ENCODE measurements at places on chromosomes 11 and 22.

GRCh38 chr11:17267576-17267975, 9.0 kb upstream of the NUCB2 start:
- no peak for DNase-seq

- DNase-seq = no peak
Measured at GRCh38 chr11:99366546-99366945, 345.8 kb downstream of the CNTN5 start.

DNA sequence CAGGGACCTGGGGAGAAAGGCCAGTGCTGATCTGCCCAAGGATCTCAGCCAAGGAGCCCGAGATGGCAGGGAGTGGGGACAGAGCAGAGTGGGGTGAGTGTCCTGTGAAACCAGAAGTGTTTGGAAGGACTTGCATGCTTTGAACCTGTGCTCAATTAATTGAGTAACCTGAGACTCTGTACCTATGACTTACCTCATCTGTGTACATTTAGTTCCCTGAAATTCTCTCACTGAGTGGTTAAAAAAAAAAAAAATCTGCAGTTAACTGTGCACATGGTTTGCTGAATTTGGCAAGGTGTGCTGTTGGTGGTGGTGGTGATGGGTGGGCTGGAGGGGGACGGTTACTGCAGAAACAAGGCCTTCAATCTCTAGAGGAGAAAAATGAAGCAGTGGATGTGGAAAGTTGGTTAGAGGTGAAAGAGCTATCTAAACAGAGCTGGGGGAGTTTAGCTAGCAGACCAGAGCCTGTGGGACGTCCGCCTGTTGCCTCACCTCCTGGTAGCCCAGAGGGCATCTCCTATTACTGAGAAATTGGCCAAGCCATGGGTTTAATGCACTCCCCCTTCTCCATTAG, 8.3 kb upstream of the SORL1-AS1 start:
- DNase-seq = no peak

GRCh38 chr11:63838150-63838677, 696 bp upstream of the MARK2 start:
- DNase-seq = no peak

DNA sequence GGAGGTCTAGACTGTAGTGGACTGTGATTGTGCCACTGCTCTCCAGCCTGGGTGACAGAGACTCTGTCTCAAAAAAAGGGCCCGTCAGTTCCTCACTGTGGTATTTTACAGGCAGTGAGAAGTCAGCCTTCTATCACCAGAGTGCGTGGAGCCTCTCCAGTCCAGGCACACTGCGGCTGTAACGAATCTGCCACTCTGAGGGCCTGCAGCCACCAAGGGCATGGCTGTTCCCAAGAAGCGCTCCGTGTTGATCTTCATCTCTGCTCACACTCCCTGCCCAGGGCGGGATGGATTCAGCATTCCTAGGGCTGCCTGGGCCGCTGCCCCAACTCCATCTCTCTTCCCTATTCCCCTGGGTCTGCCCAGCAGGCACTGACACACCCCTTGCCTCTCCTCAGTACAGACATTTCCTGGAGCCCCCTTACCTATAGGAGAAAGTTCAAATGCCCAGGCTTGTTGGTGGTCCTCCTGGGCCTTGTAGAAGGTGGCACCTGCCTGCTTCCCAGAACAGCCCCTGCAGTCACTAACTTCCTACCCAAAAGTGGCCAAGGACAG, 148.4 kb downstream of the CACNA1I start:
- no peak for DNase-seq

GRCh38 chr11:103842191-103842590, 194.2 kb upstream of the DDI1 start:
- no peak for DNase-seq

GRCh38 chr11:44539971-44540370, 25.5 kb upstream of the CD82 start:
- DNase-seq = no peak

DNA sequence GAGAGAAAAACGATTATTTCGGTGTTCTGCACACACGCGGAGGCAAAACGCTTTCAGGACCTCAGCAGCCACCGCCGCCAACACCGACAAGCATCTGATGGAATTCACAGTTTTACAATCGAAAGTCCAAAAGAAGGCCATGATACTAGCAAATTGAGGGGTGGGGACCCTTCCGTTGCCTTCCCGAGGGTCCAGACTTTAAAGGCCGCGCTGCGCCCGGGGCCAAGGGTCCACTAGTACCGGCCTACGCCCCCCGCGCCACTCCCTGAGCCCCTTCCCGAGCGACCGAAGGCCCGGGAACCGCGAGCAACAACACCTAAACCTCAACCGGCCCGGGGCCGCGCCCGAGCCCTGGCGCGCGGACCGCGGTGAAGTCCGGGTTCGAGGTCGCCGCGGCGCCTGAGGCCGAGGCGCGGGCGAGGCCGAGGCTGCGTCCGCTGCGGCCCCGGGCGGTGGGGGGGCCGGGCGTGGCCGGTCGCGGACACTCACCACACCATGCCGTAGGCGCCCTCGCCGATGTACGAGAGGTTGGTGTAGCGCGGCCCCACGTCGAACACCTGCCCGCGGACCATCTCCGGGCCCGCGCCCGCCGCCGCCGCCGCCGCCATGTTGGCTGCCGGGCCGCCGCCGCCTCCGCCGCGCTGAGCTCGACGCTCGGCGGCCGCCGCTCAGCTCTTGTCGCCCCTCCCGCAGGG, 465 bp downstream of the MAPK1 start:
- DNase-seq = no peak

DNA sequence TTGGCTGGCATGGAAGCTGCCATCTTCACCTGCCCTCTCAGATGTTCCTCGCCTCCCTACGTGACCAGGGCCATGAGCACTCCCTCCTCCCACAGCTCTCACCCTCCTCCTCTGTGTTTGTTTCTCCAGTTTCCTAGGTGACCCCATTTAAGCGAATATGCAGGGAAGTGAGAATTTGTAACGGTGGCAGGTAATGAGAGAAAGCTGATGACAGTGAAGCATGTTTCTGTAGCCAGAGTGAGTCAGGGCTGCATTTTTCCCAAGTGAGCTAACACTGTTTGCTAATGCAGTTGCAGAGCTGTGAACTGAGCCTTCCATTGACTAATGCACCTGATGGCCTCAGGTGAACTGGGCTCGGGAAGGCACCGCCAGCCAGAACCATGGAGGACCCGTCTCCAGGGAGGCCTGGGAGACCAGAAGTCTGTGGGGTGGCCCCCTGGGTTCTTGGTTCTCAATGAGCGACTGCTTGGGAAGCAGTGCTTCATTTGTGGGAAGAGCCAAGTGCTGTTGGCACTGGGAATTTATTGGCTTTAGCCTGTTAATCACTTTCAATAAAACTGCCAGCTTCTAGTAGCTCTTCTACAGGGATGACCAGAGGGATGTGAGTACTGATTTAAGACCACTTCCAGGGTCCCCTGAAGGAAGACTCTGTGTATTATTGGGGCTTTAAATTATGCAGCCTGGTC, 64.5 kb downstream of the BARX2 start:
- no peak for DNase-seq

DNA sequence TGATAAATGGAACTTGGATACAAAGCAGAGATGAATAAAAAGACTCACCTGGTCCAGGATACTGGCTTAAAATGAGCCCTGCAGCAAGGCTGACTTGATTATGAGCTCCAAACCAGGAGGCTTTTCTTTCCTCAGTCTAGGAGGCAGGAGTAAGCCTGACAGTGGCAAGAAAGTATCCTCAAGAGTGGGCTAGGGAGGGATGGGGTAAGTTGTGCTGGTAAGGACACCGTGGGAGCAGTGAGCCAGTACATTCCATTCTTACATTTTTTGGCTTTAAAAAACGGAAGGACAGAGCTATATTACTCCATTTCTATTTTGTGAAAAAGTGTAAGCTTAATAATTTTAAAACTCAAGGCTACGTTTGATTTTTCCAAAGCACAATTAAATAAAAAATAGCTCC, 187.1 kb upstream of the DDI1 start:
- no peak for DNase-seq

GRCh38 chr22:31282748-31283468, 9.4 kb downstream of the PIK3IP1 start:
- no peak for DNase-seq

- no peak for DNase-seq
Measured at GRCh38 chr22:20014526-20015186, 2.0 kb downstream of the ARVCF start.

DNA sequence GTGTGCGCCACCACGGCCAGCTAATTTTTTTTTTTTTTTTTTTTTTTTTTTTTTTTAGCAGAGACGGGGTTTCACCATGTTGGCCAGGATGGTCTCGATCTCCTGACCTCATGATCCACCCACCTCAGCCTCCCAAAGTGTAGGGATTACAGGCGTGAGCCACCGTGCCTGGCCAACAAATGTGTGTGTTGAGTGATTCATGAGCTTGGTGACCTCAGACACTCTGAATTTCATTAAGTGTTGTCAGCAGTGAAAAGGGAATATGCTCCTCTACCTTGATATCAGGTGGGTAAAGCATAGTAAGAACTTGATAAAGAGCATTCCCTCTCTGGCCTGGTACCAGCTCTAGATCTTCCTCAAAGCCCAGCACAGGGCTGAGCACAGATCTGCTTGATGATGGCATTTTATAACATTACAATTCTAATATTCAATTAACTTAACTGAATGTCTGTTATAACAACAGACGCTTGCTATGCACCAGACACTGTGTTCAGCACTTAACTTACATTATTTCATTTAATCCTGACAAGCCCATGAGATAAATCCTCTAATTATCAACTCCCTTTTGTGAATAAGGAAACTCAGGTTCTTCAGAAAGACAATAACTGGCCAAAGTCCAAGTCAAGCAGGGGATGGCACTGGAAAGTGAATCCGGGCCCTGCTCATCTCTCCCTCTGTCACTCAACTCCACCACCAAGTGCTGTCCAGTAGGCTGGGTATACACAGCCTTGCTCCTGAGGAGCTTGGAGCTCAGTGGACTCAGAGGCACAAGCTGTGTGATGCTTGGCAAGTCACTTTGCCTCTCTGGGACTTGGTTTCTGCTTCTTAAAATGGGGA, 13.0 kb downstream of the TBC1D10A start:
- DNase-seq = no peak

DNA sequence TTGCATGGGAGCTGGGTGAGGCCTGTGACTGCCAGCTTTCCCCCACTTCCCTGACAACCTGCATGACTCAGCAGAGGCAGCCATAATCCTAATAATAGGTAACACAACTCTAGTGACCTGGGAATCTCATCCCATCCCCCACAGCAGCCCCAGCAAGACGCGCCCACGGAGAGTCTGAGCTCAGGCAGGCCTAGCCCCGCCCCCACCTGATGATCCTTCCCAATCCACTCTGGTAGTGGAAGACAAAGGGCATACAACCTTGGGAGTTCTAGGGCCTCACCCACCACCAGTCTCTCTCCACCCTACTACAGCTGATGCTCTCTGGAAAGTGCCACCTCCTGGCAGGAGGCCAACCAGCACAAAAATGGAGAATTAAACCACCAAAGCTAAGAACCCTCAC, 60.3 kb downstream of the CWF19L2 start:
- no peak for DNase-seq

GRCh38 chr11:16801288-16801980, 63.0 kb downstream of the C11orf58 start:
- no peak for DNase-seq

DNA sequence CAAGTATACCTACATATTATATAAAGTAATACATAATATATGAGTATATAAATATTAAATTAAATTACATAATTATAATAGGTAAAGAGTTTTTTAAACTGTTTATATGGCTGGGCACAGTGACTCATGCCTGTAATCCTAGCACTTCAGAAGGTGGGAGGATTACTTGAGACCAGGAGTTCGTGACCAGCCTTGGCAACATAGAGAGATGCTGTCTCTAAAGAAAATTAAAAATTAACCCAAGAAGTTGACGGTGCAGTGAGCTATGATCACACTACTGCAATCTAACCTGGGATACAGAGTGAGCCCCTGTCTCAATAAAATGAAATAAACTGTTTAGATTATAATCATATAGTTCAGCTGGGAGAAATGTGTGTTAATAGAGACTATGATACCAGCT, 363.0 kb downstream of the DDX10 start:
- no peak for DNase-seq

GRCh38 chr11:110828086-110828485, 115.8 kb upstream of the ARHGAP20 start:
- no peak for DNase-seq

DNA sequence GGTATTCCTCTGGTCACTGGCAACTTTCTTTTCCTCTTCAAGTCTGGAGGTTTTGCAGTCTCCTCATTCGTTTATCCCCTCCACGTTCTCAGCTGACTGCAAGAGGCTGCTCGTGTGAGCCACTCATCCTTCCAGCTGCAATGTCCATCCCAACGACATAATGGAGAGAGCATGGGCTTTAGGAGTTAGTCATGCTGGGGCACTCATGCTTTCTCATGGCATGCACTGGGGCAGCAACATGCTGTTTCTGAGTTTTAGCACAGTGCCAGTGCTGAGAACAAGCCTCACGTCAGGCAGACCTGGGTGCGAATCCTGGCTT, 7.1 kb downstream of the DCPS start:
- no peak for DNase-seq

DNA sequence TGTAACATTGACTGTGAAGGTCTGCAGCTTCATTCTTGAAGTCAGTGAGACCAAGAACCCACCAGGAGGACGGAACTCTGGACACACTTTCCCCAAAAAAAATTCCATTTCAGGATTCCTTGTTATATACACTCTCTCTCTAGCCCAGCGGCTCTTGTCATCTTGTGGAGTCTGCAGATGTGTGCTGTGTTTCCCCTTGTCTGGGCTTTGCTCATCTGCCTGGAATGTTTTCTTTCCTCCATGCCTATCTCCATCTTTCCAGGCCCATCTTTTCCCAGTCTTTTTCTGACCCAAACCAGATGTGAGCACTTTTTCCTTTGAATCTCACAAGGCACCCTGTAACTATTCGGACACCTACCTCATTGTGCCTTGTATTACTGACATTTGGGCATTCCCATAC, 5.1 kb upstream of the DRG1 start:
- no peak for DNase-seq

GRCh38 chr11:117090111-117090706, 8.0 kb downstream of the SIK3 start:
- DNase-seq = no peak

DNA sequence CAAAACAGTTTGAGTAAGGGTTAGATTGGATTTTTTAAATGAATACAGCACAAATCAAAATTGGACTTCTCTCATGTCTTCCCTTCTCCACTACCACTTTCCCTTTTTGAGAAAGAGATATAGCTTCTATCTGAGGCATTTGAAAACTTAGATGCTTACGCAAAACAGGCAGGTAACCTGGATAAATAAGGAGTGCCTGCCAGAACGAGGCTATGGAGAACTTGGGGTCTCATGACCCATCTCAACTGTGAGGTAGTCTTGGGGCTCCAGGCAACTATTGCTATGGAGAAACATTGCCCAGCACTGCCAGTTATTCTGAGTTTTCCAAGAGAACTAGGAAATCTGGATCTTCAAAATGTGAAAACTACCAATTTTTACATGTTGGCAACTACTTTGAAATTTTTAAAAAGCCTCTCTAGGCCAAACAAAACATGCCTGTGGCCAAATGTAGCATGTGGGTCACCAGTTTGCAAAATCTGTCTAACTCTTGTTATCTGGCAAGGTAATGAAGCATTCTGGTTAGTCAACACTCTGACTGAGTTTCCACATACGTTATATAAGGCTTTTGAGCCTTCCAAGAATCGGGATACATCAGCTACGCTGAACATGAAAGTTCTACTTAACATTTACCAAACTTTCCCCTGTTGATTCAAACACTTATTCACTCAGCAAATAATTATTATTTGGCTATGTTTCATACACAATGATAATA, 752.7 kb downstream of the KCNA4 start:
- DNase-seq = no peak

GRCh38 chr11:102932678-102933077, 22.9 kb downstream of the MMP13 start:
- no peak for DNase-seq
